Peyer's patch (tissue), 4 donors: ENCODE measurements at places on chromosomes 6 and 20. TPM values are rescaled to one million over a fixed set of nuclear protein-coding genes. Genes with fewer than 3 reads are reported as not detected.

DNA sequence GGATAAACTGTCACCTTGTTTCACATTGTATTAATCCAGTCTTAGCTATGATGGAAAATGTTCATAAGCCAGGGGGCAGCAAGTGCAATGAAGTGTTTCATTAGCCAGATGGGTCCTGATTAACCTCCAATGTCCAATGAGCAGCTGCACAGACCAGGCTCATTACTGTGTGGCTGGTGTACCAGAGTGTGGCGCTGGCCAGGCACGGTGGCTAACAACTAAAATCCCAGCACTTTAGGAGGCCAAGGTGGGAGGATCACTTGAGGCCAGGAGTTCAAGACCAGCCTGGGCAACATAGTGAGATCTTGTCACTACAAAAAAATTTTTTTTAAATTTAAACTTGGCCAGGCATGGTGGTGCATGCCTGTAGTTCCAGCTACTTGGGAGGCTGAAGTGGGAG, 201.7 kb upstream of the FOXQ1 start:
- no peaks in the 10 kb centered on the region for H3K36me3 ChIP-seq
- H3K4me1 ChIP-seq: no peaks in the 10 kb centered on the region
- H3K4me3 ChIP-seq: no peak overlapping the region
- no peaks in the 10 kb centered on the region for H3K27me3 ChIP-seq
- DNase-seq: no peak

The TGM3 gene
- not detected for total RNA-seq

GRCh38 chr6:134491477-134491876, 173.6 kb upstream of the SGK1 start:
- DNase-seq: no peak
- H3K4me3 ChIP-seq: no peak overlapping the region
- H3K36me3 ChIP-seq: no peaks in the 10 kb centered on the region
- no peaks in the 10 kb centered on the region for H3K4me1 ChIP-seq

DNA sequence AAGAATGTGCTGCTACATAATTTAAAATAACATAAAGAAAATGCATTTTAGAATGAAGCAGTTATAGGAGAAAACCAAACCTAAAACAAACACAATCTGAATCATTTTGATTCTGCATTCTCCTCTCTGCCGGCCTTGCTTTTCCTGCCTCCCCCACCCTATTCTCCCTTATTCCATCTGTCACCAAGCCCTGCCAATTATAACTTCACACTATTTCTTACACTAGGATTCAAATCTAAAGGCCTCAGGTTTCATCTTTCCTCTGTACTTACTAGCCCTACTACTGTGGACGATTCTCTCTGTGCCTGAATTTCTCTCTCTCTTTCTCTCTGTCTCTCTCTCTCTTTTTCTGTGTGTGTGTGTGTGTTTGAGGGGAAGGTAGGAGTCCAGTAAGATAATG, 18.7 kb upstream of the PRIM2 start:
- H3K4me1 ChIP-seq: no peaks in the 10 kb centered on the region
- no peak for DNase-seq
- H3K27me3 ChIP-seq: no peaks in the 10 kb centered on the region
- no peaks in the 10 kb centered on the region for H3K36me3 ChIP-seq

DNA sequence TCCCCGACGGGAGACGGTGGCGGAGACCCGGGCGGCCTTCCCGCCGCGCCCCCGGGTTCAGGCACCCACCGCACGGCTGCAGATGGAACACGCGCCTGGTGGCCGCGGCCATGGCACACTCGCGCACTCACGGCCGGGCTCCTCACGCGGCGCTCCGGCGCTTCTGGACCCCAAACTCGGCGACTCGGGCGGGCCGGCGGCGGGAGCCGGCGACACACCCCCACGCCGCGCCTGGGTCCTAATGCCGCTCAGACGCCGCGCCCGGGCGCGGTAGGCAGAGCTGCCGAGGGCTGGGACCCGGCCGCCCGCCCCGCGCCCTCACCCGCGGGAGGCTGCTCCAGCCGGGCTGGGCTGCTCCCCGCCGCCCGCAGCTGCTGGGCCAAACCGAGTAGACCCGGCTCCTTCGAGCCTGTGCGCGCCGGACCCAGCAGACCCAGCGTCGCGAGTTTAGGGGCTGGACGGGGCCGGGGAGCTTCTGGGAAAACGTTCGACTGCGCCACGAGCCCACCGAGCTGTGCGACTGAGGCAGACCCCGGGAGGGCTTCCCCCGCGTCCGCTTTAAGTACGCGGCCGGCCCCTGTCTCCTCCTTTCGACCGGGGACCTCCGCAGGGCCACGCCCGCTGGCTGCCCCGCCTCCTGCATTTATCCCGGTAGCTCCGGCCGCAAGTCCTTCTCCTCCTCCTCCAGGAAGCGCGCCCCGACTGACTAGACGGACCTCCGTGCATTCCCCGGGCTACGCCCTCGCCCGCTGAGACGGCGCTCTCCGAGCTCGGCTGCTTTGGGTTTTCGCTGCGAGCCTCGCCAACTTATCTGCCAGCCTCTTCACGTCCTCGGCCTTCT, at the start of gene SLC4A11:
Gene SLC4A11 (minus strand): TSS at position 165 of the 841 bp plus-strand sequence. CDS start 53 bp downstream, at position 112.
- peak; percentile 82 for DNase-seq
- no peak within 1 kb of the TSS for H3K27ac ChIP-seq
- H3K36me3 ChIP-seq: no peaks in the 10 kb centered on the region
- peaks cover 6% of the 10 kb centered on the region for H3K4me1 ChIP-seq
- H3K4me3 ChIP-seq: peak within 1 kb of the TSS; percentile 64

DNA sequence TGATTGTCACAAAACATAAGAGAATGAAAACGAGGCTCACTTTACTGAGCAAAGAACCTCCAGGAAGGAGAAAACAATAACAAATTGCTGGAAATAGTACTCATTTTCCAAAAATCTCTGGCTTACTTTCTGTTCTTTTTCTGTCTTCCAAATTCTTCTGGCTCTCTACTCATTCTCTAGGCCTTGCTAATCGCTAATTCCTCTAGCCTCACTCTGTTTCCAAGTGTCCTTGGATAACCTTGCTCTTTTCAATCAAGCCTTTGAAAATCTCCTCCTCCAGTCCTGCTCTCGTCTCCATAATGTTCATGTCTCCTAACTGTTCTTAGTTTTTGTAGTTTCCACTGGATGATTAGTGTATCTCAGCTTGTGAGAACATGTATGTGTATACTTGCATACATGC, 96.2 kb upstream of the MAP7 start:
- no peak overlapping the region for H3K4me3 ChIP-seq
- peak overlapping the region; percentile 52 for H3K27ac ChIP-seq
- no peaks in the 10 kb centered on the region for H3K27me3 ChIP-seq

DNA sequence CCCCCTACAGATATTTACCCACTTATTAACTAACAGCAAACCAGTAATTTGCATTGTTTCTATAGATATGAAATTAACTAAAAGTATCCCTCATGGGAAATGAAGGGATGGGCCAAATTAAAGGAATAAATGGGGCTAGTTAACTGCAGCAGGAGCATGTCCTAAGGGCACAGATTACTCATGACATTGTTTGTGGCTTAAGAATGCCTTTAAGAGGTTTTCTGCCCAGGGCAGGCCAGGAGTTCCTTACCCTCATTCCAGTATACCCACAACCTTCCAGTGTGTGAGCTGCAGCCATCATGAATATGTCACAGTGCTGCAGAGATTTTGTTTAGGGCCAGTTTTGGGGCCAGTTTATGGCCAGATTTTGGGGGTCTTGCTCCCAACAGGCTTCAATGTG, 1101.9 kb downstream of the PRIM2 start:
- H3K36me3 ChIP-seq: no peaks in the 10 kb centered on the region
- no peak overlapping the region for H3K27ac ChIP-seq
- H3K4me1 ChIP-seq: no peaks in the 10 kb centered on the region
- DNase-seq: no peak

DNA sequence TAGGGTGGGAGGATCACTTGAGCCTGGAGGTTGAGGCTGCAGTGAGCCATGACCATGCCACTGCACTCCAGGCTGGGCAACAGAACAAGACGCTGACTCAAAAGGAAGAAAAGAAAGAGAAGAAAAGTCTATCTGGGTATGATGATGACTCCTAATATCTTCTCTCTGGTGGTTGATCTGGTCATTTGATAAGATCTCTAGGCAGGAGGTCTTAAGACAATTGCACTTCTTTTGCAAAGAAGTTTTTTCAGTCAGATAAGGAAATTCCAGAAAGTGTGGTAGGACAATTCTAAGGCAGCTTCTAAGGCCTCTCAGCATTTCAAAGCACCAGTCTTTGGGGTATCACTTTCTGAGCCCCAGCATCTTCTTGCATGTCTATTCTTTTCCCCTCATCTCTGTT, 7.7 kb upstream of the AIF1 start:
- no peaks in the 10 kb centered on the region for H3K36me3 ChIP-seq
- no peak for DNase-seq
- H3K4me3 ChIP-seq: no peak overlapping the region

- no peak overlapping the region for H3K4me3 ChIP-seq
- H3K4me1 ChIP-seq: no peaks in the 10 kb centered on the region
- no peak overlapping the region for H3K27ac ChIP-seq
- DNase-seq: no peak
- H3K36me3 ChIP-seq: no peaks in the 10 kb centered on the region
- no peaks in the 10 kb centered on the region for H3K27me3 ChIP-seq
Measured at GRCh38 chr6:114176726-114177125, 166.1 kb downstream of the HS3ST5 start.

The PTK7 gene
- total RNA-seq: 16.6 TPM

DNA sequence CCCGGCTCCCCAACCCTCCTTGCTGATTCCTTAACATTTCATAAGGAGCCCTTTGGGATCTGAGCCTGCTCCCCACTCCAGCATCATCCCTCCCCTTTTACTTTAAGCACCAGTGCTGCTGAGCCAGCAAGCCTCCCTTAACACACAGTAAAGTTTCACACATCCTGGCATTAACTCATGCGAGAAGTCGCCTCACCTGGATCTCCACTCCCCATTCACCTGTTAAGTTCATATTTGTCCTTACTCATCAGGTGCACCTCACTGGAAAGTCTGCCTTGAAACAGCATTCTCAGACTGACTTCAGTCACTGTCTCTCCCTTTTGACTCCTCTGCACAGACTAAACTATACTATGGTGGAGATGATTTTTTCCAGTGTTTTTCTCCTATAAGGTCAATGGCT, 47.8 kb upstream of the MAP7 start:
- H3K4me1 ChIP-seq: peaks cover 8% of the 10 kb centered on the region
- H3K4me3 ChIP-seq: no peak overlapping the region
- no peaks in the 10 kb centered on the region for H3K36me3 ChIP-seq
- H3K27me3 ChIP-seq: no peaks in the 10 kb centered on the region
- H3K27ac ChIP-seq: no peak overlapping the region

DNA sequence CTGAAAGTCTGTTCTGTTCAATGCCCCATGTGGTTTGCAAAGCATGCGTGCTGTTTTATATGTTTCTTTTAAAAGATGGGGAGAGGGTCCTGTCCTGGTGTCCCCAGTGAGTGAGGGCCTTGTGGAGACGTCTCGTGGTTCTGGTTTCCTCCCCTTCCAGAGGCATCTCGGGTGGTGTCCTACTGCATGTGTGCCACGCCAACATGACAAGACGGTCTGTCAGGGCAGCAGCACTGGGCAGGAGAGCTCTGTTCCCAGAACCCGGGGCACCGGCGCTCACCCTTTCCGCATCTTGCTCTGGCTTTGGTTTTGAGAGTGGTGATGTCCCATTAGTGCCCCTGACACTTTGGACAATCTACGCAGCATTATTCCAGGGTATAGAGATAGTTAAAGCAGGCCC, 275.6 kb downstream of the CDH4 start:
- no peak overlapping the region for H3K27ac ChIP-seq
- no peaks in the 10 kb centered on the region for H3K36me3 ChIP-seq
- no peaks in the 10 kb centered on the region for H3K27me3 ChIP-seq

DNA sequence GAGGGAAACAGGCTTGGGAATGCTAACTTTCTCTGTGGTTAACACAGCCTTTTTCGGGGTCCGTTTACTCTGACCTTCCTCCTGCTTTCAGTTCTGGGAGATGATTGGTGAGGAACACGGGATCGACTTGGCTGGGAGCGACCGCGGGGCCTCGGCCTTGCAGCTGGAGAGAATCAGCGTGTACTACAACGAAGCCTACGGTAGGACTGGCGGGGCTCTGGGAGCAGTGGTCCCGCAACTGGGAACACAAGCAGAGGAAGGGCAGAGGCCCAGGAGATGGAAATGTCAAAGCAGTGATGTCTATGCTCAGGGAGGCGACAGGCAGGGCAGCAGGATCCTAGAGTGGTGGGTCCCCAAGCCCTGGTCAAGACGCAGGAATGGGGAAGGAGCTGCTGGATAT, 3.5 kb downstream of the TUBB1 start:
- no peaks in the 10 kb centered on the region for H3K27me3 ChIP-seq
- H3K36me3 ChIP-seq: no peaks in the 10 kb centered on the region
- no peak for DNase-seq
- no peaks in the 10 kb centered on the region for H3K4me1 ChIP-seq
- H3K27ac ChIP-seq: no peak overlapping the region

DNA sequence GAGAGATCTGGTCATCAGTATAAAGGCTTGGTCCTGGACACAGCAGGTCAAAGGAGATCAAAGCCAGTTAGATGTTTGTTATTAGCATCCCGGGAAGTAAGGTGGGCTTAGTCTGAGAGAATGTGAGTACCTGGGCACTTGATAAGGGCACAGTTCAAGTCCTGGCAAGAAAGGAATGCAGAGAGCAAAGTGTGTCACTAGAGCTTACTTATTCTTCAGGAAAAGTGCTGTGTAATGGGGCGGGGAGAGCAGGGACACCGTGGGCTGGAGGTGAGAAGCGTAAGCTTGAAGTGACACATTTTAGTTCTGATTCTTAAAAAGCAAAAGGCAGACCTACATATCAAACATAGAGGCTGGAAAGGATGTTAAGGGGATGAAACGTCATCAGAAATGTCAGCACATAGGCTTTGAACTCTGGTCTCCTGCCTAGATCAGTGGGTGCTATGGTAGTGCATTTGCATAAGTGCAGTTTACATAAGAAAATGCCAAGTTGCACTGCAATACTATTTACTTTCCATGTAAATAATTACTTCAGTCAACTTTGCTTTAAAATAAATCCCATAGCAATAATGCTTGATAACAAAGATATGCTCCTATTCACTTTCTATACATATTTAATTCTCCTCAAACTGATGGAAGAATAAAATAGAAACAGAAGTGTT, 2.6 kb downstream of the SAMD5 start:
- DNase-seq: no peak
- H3K36me3 ChIP-seq: no peaks in the 10 kb centered on the region
- H3K4me3 ChIP-seq: no peak overlapping the region

- no peak overlapping the region for H3K4me3 ChIP-seq
- DNase-seq: no peak
- no peaks in the 10 kb centered on the region for H3K4me1 ChIP-seq
- H3K36me3 ChIP-seq: no peaks in the 10 kb centered on the region
- H3K27ac ChIP-seq: no peak overlapping the region
- no peaks in the 10 kb centered on the region for H3K27me3 ChIP-seq
Measured at GRCh38 chr6:33329058-33329457, 11.5 kb upstream of the ZBTB22 start.

DNA sequence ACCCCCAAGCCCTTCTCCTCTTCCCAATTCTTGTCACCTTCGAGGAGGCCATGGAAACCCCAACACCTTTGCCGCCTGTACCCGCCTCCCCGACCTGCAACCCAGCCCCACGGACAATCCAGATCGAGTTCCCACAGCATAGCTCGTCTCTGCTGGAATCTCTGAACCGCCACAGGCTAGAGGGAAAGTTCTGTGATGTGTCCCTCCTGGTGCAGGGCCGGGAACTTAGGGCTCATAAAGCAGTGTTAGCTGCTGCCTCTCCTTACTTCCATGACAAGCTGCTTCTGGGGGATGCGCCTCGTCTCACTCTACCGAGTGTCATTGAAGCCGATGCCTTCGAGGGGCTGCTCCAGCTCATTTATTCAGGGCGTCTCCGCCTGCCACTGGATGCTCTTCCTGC, 675 bp downstream of the ZBTB9 start:
- DNase-seq: no peak
- no peaks in the 10 kb centered on the region for H3K36me3 ChIP-seq
- no peaks in the 10 kb centered on the region for H3K27me3 ChIP-seq

The ADGB gene
- total RNA-seq: not detected

The ELOVL4 gene
- 0.67 TPM for total RNA-seq
